CD4-positive, alpha-beta T cell treated with Interleukin-2 at 100 ng/mL for 4 hours (primary cell): ENCODE measurements at places on chromosomes 13 and 19.

GRCh38 chr19:12137221-12137940 lies 2.8 kb downstream of the ZNF20 start:
- peak; percentile 44 for DNase-seq

GRCh38 chr19:54670576-54671357 lies 8.0 kb downstream of the LILRB4 start:
- DNase-seq, result no peak

GRCh38 chr19:15251010-15251748 lies 18.9 kb upstream of the EPHX3 start:
- DNase-seq, result no peak

DNA sequence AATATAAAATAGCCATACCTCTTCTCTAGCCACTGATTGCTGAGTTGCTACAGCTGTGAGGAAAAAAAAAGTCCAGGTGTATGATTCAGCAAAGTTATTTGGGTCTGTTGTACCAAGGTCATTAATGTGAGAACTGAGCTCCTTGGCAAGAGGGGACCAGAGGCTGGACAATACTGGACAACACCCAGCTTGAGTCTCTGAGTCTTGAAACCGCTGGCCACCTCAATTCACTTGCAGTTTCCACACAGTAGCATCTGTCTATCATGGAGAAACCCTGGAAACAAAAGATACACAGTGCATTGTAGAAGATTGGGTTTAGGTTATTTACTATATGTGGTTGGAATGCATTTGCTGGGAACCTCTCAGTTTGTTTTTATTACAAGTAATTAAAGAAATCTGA lies 60.4 kb downstream of the WDFY2 start:
- DNase-seq, result no peak

- no peak for DNase-seq
Measured at GRCh38 chr13:79995334-79995733, 345.6 kb downstream of the SPRY2 start.

- no peak for DNase-seq
Measured at GRCh38 chr13:73924607-73925006, 209.6 kb downstream of the KLF12 start.

DNA sequence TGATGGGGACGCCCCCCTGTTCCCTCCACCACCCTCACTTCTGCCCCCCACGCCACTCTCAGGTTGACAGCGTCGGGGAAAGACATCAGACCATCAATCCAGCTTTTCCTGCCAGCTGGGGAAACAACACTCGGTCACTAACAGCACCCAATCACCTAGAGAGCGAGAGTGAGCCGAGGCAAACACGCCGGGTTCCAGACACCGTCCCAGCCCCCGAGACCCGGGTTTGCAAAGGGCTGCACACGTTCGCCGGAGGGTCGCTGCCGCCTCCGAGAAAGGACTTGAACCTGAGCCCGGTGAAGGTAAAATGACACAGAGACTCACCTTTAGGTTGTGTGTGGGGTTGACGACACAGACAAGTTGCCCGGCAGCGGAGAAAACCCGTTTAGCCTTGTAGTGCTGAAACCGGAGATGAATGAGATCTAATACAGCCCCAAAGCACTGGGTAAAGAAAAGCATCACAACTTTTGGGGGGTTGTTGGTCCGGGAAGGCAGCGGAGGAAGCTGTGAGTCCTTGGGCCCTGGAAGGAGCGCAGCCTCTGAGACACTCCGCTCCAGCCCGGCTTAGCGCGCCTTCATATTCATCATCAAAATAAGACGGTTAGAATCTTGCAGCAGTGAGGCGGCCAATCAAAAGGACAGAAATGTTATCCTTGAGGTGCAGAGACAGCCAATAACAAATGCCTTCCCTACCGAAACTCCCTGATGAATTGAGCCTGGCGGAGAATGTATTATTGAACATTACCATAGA lies at the start of gene SIAH3:
Gene SIAH3 (minus strand): TSS at position 583 of the 751 bp plus-strand sequence. CDS start 124 bp downstream, at position 459.
- DNase-seq, result peak; percentile 5

- no peak for DNase-seq
Measured at GRCh38 chr19:5329141-5329540, 11.5 kb downstream of the PTPRS start.

GRCh38 chr19:32339988-32340874 lies 5.2 kb upstream of the ZNF507 start:
- DNase-seq, result peak; percentile 49

- no peak for DNase-seq
Measured at GRCh38 chr13:43573802-43574514, 212.8 kb downstream of the ENOX1 start.

- no peak for DNase-seq
Measured at GRCh38 chr19:51820011-51820410, 25.1 kb downstream of the FPR3 start.

DNA sequence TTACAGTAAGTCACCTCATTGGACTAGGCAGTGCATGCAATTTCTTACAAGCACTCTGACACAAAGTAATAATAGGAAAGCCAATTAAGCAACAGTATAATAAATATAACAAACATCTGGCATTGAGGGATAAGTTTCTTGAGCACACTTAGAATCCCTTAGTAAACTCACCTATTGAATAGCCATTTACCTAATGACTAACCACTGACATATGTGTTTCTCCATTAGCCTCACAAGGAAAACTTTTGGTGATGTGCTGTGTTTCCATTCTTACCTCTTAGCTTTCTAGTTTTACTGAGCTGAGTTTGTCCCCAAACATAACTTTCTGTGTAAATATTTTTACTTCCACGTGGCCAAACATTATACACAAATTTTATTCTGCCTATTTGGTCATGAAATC lies 47.4 kb upstream of the PCDH9 start:
- DNase-seq, result no peak

GRCh38 chr13:51945149-51945548 lies 66.1 kb downstream of the ATP7B start:
- DNase-seq, result no peak

- DNase-seq, result no peak
Measured at GRCh38 chr19:13804830-13805683, 9.8 kb downstream of the ZSWIM4 start.

DNA sequence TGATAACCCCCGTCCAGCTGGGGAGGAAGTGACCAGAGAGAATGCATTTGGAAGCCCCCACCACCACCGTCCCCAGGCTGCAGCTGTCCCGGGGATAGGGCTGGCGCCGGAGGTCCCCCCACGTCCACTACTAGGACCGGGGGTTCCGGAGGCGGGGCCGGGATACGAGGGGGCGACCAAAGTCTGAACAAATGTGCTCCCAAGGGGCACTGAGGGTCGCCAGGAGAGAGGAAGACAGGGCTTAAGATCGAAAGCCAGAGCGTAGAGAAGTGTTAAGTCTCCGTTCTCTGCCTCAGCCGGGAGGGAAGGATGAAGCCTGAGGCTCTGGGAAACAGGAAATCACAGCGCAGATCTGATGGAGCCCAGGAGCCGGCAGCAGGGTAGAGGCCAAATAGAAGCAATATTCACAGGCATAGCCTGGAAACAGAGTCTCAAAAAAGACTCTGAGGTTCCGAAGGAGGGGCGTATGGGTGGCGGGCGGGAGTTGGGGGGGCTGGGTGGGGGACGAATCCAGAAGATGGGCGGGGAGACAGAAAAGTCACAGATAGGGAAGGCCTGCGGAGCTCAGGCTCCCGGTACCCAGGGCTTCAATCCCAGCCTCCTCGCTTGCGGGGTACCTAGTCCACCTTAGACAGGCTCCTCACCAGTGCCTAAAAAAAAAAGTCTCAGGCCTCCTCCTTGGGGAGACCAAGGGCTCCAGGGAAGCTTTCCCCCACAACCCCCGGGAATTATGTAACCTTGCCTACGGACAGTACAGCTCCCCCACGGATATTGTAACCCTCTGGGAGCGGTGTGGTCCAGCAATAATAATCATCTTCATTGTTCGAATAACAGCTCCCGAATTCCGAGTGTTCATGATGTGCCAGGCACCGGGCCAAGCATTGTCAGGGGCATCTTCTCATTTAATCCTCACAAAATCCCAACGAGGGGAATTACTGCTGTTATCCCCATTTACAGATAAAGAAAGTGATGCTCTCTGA lies 1.1 kb upstream of the ERF start:
- DNase-seq, result no peak

- no peak for DNase-seq
Measured at GRCh38 chr13:26991508-26992181, 180.0 kb downstream of the USP12 start.

- DNase-seq, result no peak
Measured at GRCh38 chr13:102951808-102952207, 106.0 kb downstream of the ERCC5 start.

DNA sequence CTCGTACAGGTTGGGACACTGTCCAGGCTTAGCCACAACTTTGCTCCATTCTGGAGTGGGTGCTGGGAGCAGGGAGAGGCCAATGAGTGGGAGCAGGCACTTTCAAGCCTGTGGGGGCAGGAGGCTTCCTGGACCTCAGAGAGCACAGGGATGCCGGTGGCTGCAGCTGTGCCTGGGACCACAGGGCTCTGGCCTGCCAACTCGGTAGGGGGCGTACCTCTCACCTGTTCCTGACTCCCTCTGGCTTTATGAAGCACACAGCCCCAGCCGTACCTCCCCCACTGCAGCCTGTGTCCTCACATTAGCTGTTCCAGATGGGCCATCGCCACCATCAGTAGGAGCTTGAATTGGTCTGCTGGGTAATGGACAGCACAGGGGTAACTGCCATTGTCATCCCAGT lies 278.7 kb upstream of the KLHL1 start:
- no peak for DNase-seq

DNA sequence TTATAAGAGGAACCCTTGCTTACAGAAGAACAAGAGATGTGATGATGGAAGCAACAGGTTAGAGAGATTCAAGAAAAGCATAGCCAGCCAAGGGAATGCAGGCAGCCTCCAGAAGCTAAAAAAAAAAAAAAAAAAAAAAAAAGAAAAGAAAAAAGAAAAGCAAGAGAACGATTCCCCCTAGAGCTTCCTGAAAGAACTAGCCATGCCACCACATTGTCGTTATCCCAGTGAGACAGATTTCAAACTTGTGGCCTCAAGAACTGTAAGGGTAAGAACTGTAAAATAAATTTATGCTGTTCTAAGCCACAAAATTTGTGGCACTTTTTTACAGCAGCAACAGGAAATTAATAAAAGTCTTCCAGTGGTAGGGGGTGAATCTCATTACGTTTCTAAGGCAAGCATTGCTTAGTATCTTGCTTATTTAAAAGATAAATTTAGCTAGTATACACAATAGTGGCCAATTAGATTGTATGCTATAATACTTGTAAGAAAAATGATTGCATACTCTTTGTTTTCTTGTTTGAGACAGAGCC lies 21.8 kb downstream of the RFXAP start:
- DNase-seq, result no peak

GRCh38 chr13:19605161-19605955 lies 28.1 kb upstream of the MPHOSPH8 start:
- no peak for DNase-seq

DNA sequence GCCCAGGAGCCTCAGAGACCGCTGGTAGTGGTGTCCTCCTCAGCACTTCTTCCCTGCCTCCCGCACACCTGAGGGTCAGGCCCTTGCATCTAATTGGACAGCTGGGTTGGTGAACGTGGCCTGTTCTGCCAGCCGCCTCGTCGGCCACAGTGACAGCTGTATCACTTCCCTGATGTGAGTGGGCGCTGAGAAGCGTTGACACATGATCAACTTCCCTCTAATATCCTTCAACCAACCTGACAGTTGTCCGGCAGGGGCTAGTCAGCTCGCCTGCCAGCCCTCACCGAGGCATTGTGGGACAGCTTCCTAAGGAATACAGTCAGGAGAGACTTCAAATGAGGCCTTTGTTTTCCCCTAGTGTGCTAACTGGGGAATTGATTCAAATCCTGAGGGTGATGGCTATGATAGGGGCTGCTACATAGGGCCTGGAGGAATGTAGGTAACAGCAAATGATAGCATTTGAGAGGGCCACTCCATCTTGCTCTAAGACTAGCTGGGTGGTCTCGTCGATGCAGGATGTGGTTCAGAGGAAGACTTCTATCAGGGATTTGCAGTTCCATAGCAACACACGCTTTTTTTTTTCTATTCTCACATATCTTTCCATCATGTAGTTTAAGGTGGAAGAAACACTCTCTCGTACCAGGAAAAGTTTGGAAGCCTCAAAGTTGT lies 230.8 kb downstream of the TSHZ3 start:
- no peak for DNase-seq

DNA sequence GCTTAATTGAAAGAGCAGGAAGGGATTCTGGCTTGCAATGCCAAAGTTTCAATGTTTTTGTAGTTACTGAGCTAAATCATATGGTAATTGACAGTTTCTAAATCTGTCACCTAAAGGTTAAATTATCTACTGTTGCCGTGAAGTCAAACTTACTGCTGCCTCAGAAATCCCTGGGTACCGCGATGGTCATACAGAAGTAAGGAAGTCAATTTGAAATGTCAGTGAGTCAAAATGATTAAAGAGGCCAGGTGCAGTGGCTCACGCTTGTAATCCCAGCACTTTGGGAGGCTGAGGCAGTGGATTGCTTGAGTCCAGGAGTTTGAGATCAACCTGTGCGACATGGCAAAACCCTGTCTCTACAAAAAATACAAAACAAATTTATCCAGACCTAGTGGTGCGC lies 48.8 kb upstream of the TPM4 start:
- DNase-seq, result no peak

DNA sequence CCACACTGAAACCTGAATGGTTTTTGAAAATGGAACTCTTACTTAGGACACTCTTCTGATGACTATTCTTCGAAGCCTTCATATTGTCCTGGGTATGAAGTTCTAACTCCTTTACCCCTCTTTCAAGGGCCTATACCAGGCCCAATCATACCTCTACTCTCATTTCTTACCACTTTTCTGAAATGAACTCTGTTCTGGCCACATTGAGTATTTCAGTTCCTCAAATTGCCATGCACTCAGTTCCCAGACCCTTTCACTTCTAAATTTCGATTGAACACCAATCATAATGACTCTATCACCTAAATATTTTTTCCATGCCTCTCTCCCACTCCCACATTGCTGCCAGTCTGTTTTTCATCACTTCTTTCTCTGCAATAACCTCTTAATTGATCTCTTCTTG lies 53.7 kb downstream of the LACC1 start:
- DNase-seq, result no peak

DNA sequence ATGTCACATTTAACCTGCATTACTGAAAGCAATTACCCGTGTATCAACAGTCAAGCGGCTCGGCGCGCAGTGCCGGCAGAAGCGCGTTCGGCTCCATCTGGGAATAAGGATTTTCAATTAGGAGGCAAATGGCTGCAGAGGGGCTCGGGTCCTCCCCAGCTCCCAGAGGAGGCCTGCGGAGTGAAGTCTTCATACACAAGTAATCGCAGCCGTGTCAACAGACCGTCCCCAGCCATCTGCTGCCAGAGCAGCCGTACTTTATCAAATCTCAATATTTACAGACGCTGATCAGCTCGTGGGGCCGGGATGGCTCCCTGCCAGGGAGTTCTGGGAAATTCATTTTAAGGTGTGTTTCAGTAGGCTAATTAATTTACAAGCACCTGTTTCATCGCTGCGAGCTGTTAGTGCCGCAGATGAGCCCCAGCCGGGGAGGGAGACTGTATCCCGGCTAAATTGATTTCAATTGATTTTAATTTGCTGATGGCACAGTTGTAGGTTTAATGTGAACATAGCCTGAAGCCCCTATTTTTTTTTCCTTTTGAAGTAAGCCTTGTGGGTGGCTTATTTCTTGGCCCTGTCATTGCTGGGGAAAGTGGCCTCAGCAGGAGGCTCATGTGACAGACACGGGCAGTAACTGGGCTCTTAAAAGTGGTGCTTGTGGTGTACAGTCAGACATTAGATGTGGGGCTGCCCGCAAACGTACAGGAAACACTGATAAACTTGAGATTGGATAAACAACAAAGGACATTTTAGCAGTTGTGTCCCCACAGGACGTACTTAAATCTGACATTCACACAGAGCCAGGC lies 252.7 kb downstream of the TEX29 start:
- DNase-seq, result no peak

- peak; percentile 2 for DNase-seq
Measured at GRCh38 chr19:35856546-35857149, at the start of gene KIRREL2. TSS of gene KIRREL2 (plus strand) at chr19:35856911. CDS start at chr19:35857120, 209 bp downstream.
